Cerebellar nuclear complex (tissue), 1 donor: ENCODE measurements at places on chromosomes 12 and 14.

- peak; percentile 24 for DNase-seq
These were observed 34.0 kb downstream of the EGLN3 start for GRCh38 chr14:33916663-33917565.

- no peak for DNase-seq
These were observed 84.4 kb downstream of the PPHLN1 start for GRCh38 chr12:42410340-42410739.

DNA sequence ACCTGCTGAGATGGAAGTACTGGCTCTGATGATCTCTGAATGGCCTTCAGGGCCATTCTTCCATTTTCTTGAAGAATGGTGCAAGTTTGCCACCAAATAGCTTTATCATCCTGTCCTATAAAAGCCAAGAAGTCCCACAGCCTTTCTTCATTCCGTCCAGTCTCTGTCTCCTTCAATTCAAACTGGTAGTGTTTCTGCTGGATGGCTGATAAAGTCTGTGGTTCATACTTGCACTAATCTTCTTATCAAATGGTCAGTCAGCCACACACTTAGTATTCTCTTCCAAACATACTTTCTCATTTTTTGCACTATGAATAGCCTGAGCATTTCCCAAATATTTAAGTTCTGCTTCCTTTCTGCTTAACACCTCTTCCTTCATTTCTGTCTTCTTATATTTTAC, 39.4 kb upstream of the BEGAIN start:
- no peak for DNase-seq

DNA sequence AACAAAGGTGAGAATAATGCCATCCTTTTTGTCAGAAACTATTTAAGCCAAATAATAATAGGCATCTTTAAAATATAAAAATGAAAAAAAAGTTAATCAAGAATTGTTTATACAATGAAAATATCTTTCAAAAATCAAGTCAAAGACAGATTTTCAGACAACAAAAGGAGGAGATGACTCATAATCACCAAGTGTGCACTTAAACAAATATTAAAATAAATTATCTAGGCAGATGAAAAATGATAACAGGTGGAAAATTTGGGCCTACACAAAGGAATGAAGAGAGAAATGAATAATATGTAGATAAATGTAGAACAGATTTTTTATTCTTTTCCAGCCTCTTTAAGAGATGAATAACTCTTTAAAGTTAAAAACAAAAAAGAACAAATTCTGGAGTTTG, 250.0 kb upstream of the PLEKHG7 start:
- DNase-seq, result no peak

DNA sequence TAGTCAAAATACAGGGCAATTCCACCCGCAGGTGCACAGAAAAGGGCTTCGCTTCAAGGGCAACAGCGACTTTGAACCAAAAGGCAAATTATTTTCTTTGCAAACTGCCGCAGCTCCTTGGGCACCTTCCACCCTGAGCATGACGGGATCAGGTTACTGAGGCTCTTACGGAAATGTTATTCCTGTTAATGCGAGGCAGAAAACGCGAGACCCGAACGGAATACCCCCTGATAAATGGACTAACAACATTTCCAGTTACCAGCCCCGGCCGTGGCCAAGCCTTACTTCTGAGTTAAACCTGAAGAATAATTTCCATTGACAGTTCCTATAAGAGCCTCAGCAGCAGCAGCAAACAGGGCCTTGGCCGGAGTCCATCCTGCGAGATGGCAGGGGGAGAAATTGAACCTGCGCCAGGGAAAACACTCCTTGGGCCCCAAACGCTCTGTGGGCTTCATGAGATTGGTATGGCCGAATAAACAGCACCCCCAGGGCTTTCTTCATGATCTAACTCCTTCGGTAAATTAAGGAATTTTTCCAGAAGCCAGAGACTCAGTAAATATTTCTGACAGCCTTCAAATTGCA, 70.0 kb upstream of the DICER1 start:
- no peak for DNase-seq

DNA sequence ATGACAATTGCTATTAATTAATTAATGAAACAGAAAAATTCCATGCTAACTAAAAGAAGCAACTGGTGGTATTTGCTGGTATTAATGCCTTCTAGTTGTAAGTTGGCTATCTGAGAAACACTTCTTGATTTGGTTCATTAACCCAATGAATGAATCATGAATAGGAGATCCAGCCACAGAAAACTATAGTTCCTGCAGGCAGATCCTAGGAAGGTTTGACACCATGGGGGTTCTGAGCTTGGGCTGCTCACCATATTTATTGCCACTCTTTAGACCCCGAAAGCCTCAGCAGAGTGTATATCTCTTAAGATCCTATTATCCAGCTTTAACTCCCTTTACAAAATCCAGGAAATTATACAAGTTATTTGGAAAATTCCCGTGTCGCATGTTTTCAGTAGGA, 81.4 kb upstream of the REP15 start:
- DNase-seq, result no peak

DNA sequence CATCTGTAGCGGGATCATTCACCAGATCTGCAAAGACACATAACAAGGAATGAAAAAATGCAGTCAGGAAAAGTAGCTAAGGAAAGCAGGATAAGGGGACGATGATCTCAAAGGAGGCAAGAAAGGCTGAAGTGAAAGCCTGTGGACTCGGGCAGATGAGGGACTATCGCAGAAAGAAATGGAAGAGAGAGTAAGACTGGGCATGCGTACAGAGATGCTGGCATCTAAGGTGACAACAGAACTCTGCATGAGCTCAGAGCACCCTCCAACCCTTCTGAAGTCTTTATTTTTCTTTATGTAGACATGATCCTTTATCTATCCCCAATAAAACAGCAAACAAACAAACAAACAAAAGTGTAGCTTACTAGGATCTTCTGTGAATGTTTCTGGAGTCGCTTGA, 7.2 kb downstream of the MFAP5 start:
- DNase-seq, result no peak

DNA sequence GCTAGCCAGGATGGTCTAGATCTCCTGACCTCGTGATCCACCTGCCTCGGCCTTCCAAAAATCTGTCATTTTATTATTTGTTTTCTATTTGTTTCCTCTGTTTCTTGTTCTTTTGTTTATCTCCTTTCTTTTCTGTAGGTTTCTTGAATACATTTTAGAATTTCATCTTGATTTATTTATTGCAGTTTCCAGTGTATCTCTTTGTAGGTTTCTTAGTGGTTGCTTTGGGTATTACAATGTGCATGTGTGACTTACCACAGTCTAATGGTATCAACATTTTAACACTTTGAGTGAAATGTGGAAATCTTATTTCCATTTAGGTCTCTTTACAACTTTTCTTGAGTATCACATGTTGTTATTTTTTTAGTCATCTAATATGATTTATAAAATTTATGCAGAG, 29.9 kb upstream of the MUCL1 start:
- no peak for DNase-seq

GRCh38 chr14:45641541-45641940, 388.5 kb upstream of the MIS18BP1 start:
- no peak for DNase-seq

- DNase-seq, result no peak
These were observed 100.5 kb downstream of the LRRC74A start for GRCh38 chr14:76926521-76927251.

GRCh38 chr14:105385322-105385637, 13.1 kb upstream of the TEX22 start:
- DNase-seq, result no peak

GRCh38 chr12:56990648-56991318, 15.6 kb downstream of the ZBTB39 start:
- no peak for DNase-seq

DNA sequence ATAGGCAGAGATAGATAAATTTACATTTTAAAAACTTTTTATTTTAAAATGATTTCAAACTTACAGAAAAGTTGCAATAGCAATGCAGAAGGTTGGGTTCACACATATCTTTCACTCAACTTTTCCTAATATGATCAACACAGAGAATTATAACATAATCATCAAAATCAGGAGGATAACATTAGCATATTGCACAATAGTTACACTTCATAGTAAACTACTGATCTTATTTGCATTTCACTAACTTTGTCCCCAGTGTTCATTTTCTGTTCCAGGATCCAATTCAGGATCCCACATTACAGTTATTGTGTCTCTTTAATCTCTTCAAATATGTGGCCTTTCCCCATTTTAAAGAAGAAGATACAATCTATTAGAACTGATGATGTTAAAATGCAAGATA, 115.4 kb upstream of the ETV6 start:
- no peak for DNase-seq

DNA sequence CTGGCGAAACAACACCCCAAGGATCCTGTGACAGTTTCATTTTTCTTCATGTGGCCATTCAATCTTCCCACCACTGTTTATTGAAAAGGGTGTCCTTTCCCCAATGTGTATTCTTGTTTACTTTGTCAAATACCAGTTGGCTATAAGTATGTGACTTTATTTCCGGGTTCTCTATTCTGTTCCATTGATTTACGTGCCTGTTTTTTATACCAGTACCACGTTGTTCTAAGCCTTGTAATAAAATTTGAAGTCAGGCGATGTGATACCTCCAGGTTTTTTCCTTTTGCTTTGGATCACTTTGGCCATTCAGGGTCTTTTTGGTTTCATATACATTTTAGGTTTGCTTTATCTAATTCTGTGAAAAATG, 9.1 kb upstream of the MGAT4C start:
- no peak for DNase-seq

DNA sequence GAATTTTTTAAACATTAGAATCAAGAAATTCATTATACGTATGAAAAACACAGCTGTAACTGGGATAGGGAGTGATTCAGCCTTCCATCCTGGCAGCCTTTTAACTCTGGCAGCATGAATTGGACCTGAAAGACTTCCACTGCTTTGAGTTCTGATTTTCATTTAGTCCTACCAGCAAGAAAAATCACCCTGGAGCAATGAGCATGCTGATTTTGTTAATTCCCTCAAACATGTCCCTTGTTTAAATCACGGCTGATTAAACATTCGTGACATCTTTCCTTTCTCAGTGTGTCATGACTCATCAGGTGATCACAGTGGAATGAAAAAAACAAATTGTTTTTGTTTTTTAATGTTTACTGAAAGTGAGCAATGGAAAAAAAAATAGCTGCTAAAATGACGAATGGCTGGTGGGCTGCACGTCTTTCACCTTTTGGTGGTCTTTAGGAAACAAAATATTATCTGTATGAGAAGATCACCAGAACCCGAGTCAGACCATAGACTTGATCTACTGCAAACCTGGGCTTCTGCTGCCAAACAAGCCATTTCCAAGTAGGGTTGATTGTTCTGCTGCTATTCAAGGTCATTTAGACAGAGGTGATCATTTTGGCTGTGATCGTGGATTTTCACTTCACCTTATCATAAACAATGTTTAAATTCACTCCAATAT, 67.0 kb upstream of the CAND1 start:
- DNase-seq, result no peak

DNA sequence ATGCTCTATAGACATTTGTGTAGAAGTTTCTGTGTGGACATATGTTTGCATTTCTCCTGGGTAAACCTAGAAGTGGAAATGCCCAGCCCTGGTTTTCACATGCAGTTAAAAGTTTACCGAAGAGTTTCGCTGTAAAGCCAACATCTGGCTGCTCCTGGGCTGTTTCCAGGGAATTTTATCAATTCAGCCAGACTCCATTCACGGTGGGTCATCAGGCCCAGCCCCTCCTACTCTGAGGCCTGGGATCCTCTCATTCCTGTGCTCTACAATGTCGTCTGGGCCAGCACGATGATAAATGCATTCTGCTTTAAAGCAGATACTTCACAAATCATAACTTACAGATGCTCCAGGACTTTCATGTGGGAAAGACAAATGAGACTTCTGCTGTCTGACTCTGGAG, 7.1 kb downstream of the NUAK1 start:
- DNase-seq, result no peak
